ENCODE measurements at places on chromosomes 7 and 10.

GRCh38 chr7:22187691-22188348 is 169.1 kb downstream of the RAPGEF5 start:
- no peak for DNase-seq

DNA sequence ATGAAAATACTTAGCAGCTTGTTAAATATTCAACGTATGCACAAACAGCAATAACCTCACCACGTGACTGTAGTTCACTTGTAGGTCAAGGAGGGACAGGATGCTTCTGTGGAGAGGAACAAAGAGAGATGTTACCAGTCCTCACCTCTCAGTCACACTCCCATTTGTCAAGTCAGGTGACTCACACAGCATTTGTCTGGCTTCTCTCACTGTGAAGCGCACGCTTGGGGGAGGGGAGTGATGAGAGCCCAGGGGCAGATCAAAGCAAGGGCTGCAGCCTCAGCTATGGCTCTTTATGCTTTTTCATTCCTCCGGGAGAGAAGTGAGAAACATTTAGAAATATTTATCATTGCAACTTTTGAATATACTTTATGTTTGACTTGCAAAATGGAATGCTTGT is 2.9 kb upstream of the RBM20 start:
- peak; percentile 13 for DNase-seq

DNA sequence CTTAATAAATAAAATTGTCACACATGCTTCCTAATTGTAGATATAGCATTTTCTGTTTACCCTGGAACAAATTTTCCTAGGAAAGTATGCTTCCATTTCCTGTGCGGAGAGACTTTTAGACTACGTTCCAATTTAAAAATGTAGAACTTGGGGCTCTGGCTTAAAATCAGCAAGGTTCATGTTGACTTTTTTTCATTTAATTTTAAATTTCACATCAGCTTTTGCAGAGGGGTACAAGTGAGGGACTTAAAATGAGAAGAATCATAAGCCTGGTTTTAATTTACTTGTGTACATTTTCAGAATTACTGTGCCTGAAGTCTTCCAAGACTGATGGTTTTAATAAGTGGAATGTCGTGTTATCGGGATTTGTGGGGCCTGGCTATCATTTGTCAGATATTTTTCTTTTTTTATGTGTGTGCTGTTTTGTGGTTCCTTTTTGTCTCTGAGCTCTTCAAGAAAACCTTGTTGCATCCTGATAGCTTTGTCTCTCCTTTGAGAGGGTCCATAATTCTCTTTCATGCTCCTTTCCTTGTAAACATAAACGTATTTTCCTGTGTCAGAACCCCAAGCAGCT is 8.8 kb upstream of the ATRNL1 start:
- DNase-seq: no peak

- DNase-seq: no peak
Observed at GRCh38 chr10:86333826-86334487, 32.6 kb downstream of the GRID1 start.

- no peak for DNase-seq
Observed at GRCh38 chr10:110540031-110540430, 27.5 kb upstream of the SMC3 start.

All from stimulated activated CD8-positive, alpha-beta memory T cell treated with anti-CD3 and anti-CD28 coated beads, Interleukin-12 subunit alpha, Interleukin-12 subunit beta, amount 100 ng/mL, for 1 hour (primary cell).